HCT116 (cell line): ENCODE measurements at places on chromosomes 3 and 15.

GRCh38 chr3:125240496-125240895, 27.9 kb upstream of the SLC12A8 start:
- no peak for DNase-seq

GRCh38 chr3:58962040-58962651, 87.7 kb downstream of the CFAP20DC start:
- no peak for DNase-seq

GRCh38 chr3:11770477-11771391, 76.0 kb downstream of the TAMM41 start:
- peak; percentile 87 for DNase-seq

GRCh38 chr3:18591120-18591519, 166.0 kb upstream of the SATB1 start:
- DNase-seq, result no peak

- no peak for DNase-seq
These were observed 49.7 kb downstream of the MRPS25 start for GRCh38 chr3:15015456-15015855.

DNA sequence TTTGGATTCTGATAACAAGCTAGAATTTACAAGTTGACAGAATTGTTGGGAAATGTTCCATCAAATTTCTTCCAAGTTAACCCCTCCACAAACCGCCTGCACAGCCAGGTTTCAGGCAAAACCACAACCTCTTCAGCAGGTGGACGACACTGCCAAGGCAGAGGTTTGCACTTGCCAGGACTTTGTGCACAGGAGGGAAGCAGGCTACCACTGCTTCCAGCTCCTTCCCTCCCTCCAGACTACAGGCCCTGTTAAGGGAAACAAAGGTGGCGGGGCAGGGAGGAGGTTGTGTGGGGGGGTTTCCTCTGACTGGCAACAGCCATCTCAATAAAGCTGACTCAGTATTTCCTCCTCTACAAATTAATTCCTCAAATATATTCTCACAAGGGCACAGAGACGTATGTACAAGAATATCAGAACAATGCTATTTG, 42.2 kb downstream of the TBC1D2B start:
- no peak for DNase-seq

- DNase-seq, result no peak
These were observed 53.8 kb upstream of the CORO2B start for GRCh38 chr15:68524753-68525584.

GRCh38 chr15:28018291-28019044, 80.6 kb downstream of the OCA2 start:
- DNase-seq, result no peak

DNA sequence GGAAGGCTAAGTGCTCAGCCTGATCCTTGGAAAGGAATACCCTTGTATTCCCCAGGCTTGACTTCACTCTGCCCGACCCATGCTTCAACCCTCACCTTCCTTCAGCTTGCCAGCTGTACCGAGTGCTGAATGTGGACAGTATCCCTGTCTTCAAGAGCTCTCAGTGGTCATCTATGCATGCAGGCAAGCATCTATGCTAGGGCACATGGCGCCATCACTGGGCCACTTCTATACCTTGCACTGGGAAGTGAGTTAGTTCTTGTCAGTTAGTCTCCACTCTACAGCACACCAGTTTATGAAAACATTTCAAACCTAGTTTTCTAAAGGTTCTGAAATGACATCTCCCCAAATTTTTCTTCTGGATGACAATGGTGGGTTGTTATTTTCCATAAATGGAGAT, 82.0 kb upstream of the MYRIP start:
- no peak for DNase-seq

DNA sequence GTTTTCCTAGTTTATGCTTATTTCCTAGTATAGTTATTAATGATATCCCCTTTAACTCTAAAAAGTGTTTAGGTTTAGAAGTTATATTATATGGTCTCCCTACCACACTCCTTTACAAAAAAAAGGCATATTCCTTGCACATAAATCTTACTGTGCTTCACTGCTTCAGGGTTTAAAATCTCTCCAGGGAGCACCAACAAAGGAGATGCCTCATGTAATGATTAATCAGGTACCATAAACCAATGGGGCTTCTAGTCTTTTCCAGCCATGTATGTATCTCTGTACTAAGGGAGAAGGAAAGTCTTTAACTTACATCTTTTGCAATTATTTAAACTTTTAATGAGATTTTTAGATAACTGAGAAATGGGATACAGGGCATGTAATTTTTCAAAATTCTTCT, 91.5 kb upstream of the RBMS3 start:
- DNase-seq, result no peak

GRCh38 chr3:177451864-177452830, 254.9 kb upstream of the TBL1XR1 start:
- no peak for DNase-seq

- DNase-seq, result no peak
These were observed 32.4 kb downstream of the CCDC12 start for GRCh38 chr3:46944191-46944590.

GRCh38 chr3:64028754-64029153, 5.5 kb upstream of the PSMD6 start:
- DNase-seq, result no peak

DNA sequence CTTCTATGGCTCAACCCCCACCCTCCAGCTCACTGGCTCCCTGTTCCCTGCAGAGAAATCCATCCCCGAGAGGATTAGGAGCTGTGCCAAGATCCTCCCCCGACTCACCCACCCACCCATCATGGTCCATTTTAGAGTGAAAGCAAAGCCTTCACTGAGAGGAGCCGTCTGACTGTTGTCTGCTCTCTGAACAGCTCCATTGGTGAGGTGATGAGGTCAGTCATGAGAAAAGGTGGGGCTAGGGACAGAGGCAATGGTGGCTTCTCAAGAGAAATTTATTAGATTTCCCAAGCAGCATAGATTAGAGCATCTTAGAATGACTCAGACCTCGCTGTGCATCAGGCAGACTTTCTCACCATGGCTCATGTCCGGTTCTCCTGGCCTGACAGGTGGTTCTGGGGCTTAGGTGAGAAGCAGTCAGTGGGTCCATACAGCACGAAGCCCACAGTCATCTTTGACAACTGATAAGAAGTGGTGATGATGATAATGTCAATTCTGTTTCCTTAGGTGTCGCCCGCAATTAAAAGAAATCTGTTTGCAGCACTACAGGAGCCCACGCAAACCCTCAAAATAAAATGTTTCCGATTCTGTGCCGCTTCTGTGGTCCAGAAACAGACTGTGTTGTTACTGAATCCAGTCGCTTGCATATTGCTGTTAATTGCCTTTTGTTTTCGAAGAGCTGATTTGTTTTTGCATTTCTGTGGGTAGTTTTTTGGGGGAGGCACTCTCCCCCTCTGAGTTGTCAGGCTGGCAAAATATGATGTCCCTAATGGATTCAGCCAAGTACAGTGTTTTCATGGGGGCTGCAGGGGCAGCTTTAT, 24.8 kb upstream of the RHO start:
- no peak for DNase-seq

GRCh38 chr3:37667335-37667734, 194.3 kb upstream of the CTDSPL start:
- DNase-seq, result no peak

DNA sequence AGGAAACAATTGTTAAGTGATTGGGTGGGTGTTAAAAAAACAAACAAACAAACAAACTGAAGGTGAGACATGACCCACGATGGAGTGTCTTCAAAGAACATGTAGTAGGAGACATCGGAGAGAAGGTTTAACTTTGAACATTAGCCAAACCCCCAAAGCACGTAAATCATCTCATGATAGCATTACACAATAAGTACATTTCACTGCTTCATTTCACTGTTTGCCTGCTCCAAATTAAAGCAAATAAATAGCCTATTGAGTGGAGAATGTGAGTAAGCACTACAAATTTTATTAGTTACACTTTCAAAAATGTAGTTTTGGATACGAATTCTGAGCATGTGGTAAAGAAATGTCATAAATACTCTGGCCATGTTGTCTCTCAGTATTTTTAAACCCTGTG, 287.0 kb downstream of the SI start:
- no peak for DNase-seq

DNA sequence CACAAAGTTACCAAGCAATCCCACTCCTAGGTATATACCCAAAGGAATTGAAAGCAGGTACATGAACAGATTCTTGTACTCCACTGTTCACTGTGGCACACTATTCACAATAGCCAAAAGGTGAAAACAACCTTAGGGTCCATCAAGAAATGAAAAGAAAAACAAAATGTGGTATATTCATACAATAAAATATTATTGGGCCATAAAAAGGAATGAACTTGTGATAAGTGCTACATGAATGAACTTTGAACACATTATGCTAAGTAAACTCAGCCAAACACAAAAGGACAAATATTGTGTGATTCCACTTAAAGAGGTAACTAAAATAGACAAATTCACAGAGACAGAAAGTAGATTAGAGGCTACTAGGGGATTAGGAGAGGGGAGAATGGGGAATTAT, 55.2 kb upstream of the IMPG2 start:
- no peak for DNase-seq

- no peak for DNase-seq
These were observed 51.4 kb upstream of the LIPC start for GRCh38 chr15:58380280-58380945.

- no peak for DNase-seq
These were observed 4.8 kb downstream of the IDH2 start for GRCh38 chr15:90097475-90097874.

GRCh38 chr3:122964811-122965210, 62.8 kb downstream of the SEMA5B start:
- no peak for DNase-seq

- no peak for DNase-seq
These were observed 257.8 kb downstream of the CD47 start for GRCh38 chr3:107833043-107833442.

DNA sequence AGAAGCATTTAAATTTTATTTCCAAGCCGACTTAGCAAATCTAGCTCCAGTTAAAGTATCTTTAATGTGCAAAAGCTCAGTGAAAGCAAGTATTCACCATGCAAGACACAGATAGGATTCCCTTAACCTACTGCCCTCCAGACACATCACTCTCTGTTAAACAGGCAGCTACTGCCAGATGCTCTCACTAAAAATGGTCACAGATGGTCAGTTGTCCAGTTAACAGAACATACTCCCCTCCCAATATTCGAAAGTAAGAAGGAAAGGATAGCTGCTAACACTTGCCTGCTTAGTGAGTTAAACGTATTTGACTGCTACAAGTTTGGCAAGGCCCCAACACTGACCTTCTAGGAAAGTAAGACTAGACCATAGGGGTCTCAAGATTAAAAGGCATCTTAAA, 73.7 kb downstream of the PRTG start:
- no peak for DNase-seq

DNA sequence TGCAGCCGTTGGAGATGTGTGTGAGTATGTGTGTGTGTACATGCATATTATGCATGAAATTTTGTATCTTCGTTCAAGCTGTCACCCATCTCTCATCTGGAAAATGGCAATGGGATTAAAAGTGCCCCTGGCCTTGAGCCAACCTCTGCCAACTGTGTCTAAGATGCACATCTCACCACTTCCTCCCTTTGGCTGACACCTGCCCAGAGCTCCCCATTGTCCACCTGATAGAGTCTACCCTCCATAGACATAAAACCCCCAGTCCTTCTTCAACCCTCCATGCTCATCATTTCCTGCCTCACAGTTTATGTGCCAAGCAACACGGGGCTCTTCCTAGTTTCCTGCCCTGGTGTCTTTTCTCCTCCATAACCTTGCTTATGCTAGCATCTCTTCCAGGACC, 187.5 kb upstream of the HES1 start:
- DNase-seq, result no peak

DNA sequence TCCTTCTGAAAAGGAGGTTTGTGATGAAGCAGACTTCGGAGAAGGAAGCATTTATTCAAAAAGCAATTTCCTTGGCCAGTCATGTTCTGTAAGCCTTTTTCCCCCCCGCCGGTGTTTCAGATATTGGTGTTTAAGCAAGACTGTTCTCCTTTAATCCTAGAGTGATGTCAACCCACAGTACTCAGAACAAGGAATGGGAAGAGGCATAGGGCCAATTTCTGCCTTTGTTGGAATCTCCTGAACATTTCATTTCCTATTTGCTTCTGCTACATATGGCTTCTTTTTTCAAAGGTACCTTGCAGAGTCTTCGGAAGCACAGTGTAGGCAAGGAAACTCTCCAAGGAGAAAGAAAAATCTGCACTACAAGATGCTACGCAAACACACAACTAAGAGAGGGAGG, 713.1 kb upstream of the CFAP20DC start:
- no peak for DNase-seq

GRCh38 chr15:96340348-96340597, 9.8 kb downstream of the NR2F2 start:
- DNase-seq, result no peak

- no peak for DNase-seq
These were observed 90.1 kb downstream of the TMCO5A start for GRCh38 chr15:38024293-38025091.

DNA sequence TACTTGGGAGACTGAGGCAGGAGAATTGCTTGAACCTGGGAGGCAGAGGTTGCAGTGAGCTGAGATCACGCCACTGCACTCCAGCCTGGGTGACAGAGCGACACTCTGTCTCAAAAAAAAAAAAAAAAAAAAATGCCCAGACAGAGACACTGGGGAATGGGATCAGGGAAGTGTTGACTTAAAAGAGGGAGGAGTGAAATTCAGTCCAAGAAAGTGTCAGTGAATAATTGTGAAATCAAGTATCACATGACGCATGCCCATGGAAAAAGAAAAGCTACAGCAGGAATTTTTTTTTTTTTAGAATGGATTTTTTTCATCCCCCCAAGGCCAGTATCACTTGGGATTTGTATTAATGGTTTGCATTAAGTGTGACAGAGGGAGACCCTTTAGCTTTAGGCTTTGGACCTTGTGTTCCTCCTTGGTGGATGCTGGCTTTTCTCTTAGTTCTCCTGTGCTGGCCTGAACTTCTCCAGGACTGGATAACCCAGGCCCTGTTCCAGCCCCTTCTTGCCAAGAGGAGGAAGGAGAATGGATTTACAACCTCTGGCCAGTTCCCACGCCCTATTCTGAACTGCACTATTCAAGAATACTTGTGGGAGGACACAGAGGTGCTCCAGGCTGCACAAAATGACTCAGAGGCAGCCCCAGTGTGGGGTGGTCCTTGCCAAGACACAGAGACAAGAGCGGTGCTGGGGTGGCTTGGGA, 36.7 kb upstream of the ZNF774 start:
- DNase-seq, result no peak

DNA sequence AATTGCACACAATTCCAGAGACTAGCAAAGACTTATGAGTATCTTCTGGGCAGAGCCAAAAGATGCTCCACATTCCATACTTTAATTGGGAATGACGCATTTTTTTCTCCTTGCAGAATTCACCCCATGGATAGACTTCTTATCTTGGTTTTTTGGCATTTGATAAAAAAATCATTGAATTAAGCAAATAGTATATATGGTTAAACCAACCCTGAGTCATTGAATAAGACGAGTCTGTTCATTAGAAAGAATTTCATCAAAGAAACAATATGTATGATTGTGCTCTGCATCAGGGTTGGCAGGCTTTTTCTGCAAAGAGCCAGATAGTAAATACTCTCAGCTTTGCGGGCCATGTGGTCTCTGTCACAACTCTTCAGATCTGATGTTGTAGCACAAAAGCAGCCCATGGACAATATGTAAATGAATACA, 9.2 kb upstream of the PDZRN3 start:
- DNase-seq, result no peak
